ENCODE measurements at places on chromosomes 6 and 20.

DNA sequence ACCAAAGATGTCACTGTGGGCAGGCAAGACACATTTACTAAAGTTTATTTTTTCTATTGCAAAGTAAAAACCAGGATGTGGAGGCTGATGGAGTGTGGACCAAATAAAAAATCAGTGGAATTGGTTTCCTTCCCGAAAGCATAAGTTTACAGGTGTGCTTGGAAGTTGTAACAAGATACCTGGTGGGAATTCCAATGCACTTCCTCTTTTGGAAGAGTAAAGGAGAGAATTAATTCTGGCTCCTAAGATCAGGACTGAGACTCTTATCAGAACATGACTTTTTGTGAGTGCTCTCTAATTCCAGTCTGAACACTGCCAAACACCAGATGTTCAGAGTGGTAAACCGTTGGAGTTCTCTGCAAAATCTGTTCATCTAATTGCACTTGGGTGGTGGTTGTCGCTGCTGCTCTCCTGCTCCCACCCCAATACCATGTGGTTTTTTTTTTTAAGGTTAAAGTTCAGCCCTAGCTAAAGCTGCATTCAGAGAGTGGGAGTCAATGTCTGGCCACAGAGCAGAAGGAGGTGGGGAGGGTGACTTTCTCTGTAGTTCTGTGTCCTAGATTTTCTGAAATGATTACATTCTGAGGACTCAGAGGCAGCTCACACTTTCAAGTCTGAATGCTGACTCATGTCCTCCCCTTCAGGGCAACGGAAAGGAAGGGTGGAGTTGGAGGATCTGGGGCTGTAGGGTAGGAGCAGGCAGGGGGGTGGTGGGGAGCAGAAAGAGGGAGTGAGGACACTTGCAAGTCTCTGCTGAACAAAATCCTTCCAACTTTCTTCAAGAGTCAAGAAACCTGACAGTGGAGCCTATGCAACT, 275.8 kb upstream of the PRDM1 start:
- peak; percentile 74 for DNase-seq

- no peak for DNase-seq
These were observed 8.7 kb downstream of the DNAAF9 start for GRCh38 chr20:3398681-3399252.

DNA sequence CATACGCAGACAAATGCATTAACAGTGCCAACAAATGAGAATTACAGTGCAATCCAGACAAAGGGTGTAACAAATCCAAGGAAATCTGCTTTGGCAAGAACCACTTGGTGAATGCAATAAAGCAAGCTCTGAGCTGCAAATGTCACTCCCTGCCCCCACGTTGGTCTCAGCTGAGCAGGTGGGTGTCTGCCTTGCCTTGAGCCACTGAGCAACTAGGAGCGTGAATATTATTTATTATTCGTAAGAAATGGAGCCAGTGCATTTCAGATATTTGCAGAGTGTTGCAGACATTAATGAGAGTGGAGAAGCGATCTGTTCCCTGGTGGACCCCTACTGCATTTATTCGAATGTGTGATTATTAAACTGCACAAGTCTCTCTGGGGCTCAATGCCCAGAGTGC, 36.6 kb upstream of the F13A1 start:
- DNase-seq, result no peak

GRCh38 chr6:106163966-106164877, 78.1 kb downstream of the PRDM1 start:
- no peak for DNase-seq

- DNase-seq, result no peak
These were observed 5.2 kb upstream of the BTBD9 start for GRCh38 chr6:38644951-38645350.

GRCh38 chr20:39758876-39759275, 796.7 kb downstream of the DHX35 start:
- DNase-seq, result no peak

DNA sequence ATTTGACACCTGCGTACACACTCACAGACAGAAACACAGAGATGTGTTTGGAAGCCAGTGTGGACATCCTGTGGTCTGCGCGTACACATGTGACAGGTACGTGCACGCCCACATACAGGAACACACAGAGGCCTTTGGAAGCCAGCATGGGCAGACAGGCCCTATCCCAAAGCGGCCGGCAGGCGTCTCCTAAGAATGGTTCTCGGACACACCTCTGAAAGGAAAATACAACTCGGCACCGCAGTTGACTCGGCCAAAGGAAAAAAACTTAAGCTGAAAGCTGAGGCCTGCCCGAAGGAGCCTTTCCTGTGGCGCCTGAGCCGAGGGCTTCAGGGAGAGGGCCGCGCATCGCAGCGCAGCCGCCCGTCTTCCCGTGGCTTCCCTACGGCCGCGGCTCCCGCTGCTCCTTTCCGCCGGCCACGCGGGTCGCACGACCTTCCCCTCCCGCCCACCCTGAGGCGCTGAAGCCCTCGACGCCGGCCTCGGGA, 1.4 kb upstream of the CEP43 start:
- DNase-seq, result peak; percentile 92

GRCh38 chr20:8930726-8931125, 138.2 kb upstream of the PLCB4 start:
- no peak for DNase-seq

- DNase-seq, result no peak
These were observed 16.1 kb upstream of the THBD start for GRCh38 chr20:23065266-23066201.

- no peak for DNase-seq
These were observed 205.1 kb upstream of the SMLR1 start for GRCh38 chr6:130622142-130622541.

DNA sequence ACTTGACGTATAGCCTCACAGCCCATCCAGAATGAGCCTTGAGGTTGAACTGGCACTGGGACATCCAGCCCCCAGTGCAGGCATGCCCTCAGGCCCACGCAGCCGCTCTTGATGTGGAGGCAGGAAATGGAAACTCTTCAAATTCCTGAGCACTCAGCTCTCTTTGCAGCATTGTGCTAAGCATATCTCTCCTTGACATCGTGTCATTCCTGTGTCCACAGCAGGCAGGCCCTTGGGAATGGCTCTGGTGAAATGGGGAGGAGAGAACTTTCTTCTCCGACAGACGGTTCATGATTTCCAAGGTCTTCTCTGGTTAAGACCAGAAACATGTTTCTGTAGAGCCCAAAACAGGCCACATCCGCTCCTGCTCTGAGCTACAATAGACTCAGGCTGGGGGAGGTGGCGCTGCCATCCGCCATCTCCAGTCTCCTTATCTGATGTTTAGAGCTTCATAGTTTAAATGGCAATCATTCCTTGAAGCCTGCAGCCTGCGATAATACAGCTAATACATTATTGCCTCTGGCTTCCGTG, 248.8 kb downstream of the CDH4 start:
- DNase-seq, result no peak

DNA sequence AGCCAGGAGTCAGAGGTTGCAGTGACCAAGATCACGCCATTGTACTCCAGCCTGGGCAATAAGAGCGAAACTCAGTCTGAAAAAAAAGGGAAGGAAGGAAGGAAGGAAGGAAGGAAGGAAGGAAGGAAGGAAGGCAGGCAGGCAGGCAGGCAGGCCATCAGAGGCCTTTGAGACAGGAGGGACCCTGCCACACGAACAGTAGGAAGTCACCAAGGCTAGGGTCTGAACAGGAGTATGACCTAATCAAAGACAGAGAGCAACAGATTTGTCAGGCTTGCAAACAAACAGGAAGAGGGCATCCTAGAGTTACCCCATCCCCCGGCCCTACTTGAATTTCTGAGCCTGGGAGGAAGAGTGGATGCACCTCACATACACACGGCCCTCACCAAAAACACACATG, 67.1 kb downstream of the FGD2 start:
- no peak for DNase-seq

DNA sequence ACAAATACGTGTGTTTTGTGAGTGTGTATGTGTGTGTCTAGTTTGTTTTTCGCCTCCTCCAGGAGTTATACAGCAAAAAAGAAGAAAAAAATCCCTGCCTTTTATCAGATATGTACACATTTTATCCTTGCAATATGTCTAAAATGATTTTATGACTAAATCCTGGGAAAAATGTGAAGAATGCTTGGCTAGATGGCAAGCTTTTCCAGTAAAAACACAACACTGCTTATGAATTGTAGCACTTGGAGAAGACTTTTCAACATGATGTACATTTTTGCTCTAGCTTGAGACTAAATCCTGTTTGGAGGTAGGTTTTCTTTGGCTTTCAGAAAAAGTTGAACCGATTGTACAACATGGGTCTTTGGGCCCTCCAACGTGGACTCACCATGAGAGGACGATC, 160.2 kb downstream of the GMPR start:
- no peak for DNase-seq

DNA sequence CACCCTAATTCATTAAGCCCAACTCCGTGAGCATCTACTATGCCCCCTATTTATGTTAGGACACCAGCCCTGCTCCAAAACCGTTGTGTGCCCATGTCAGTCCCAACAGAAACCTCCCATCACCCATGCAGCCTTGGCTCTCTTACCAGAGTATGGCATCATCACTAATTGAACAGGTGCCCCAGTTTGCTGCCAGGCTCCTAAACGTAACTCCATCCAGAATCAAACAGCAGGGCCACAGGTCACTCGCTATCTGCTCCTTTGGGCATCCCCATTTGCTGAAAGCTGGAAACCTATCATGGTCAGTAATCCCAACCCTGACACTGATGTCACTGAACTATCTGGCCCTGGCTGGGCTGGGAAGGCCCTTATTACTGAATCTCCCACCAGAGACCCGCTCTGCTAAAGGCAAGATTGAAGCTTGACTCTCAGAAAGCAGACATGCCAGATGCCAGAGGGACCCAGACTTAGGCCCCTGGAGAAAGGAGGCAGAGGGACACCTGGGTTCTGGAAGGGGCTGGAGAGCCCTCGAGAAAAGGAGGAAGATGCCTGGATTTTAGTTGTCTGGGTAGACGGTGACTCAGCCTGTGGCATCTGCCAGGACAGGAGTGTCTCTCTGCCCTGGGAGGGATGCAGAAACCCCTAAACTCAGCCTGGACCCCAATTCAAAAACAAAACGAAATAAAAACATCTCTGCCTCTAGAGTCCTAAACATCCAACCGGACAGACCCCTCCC, 14.0 kb downstream of the MUCL3 start:
- no peak for DNase-seq

- no peak for DNase-seq
These were observed 57.6 kb upstream of the MAN1A1 start for GRCh38 chr6:119407156-119407555.

DNA sequence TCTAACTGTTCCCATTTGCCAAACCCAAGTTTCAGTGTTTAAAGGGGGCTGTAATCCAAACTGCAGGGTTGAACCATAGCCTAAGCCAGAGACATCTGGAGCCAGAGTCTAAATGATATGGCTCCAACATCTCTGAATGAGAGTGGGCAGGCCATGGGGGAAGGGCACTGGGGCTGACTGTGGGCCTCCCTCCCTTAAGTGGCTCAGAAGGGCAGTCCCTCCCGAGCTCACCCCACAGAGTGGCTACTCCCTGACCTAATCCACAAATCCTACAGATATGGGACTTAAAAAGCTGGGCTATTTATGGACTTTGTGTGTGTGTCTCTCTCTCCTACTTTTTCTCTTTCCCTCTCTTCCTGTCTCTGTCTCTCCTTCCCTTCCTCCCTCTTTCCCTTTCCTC, 35.8 kb upstream of the AAR2 start:
- DNase-seq, result no peak

DNA sequence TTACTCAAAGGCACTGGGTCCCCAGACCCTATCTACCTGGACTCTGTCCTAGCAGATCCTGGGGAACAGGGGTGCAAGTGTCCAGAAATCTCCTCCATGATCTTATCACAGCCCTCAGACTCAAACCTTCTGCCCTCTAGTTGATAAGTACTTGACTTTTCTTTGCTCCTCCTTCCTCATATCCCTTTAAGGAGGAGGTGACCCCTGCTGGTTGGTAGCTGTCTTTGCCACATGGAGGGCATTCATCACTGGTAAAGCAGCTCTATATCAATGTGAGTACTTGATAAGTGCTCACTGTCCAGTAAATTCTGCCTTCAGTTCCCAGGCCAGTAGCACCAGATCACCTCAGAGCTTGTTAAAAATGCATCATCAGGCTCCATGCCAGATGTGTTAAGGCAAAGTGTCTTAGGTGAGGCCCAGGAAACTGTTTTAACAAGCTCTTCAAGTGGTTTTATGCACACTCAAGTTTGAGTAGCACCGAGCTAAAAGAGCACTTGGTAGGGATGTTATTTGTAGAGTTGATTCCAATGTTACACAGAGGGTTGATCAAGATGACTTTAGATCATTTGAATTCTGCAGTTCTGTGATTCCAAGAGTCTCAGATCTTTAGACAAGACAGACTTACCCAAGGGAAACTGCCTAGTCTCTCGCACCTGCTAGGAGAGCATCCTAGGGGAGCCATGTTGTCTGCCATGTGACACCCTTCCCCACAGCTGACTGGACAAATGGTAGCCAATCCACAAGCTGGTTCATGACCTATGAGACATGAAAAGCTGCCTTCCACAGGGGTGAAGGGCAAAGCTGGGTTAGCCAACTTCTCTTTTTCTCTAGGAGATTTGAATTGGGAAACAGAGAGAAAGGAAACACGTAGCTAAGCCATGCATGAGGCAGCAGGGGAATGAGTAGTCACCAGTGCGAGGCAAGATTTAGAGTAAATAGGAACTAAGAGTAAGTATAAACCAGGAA, 18.6 kb downstream of the TREML2 start:
- no peak for DNase-seq

- DNase-seq, result no peak
These were observed 492.9 kb downstream of the PHF3 start for GRCh38 chr6:64128301-64129024.
